SIG-M5 (cell line): ENCODE measurements at places on chromosomes 3 and 15.

GRCh38 chr3:29335943-29336342 is 55.1 kb downstream of the RBMS3 start:
- DNase-seq, result no peak

GRCh38 chr3:11508346-11509172 is 135.2 kb downstream of the VGLL4 start:
- no peak for DNase-seq

DNA sequence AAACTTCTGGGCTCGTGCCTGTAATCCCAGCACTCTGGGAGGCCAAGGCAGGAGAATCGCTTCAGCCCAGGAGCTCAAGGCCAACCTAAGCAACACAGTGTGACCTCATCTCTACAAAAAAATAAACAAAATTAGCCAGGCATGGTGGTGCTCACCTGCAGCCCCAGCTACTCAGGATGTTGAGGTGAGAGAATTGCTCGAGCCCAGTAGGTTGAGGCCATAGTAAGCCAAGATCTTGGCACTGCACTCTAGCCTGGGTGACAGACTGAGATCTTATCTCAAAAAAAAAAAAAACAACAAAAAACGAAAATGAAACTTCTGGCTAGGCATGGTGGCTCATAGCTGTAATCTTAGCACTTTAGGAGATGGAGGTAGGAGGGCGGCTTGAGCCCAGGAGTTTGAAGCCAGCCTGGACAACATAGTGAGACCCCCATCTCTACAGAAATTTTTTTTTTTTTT is 53.7 kb downstream of the PIK3CB start:
- no peak for DNase-seq

DNA sequence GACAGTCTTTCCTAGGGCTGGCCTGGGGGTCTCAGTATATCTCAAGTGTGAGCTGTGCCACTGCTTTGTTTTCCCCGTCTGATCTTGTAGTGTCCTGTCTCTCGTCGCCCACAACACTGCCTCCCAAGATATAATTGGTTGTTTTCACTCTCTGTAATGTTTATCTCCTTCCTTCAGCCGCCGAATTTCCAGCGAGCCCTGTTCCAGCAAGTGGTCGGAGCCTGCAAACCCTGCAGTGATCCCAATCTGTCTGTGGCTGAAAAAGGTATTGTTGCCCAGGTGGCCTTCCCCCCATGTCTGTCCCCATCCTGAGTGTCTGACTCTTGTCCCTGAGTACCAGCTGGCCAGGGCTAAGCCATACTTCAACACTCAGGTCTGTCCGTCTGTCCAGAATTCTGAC is 9.5 kb upstream of the MANF start:
- no peak for DNase-seq

DNA sequence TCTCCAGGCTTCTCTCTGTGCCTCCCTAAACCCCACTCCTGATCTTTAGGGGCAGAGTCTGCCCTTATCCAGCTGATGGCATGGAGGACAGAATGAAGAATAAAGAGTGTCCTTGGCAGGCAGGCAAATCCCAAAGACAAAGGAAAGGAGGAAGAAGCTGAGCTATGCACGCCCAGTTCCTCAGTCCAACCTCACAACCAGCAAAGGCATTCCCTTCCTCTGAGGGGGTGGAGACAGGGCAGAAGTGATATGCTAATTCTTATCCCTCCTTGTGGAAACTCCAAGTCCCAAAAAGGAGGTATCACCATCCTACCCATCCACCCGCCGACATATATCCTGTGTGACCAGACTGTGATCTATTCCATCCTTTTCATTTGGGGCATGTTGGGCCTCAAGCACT is 10.5 kb upstream of the CCDC54 start:
- DNase-seq, result no peak

GRCh38 chr3:100032243-100032642 is 82.1 kb downstream of the FILIP1L start:
- DNase-seq, result no peak

- DNase-seq, result no peak
These were observed 40.3 kb downstream of the RPL22L1 start for GRCh38 chr3:170829546-170830272.

- no peak for DNase-seq
These were observed 302.0 kb downstream of the DIPK2A start for GRCh38 chr3:144273601-144274000.

DNA sequence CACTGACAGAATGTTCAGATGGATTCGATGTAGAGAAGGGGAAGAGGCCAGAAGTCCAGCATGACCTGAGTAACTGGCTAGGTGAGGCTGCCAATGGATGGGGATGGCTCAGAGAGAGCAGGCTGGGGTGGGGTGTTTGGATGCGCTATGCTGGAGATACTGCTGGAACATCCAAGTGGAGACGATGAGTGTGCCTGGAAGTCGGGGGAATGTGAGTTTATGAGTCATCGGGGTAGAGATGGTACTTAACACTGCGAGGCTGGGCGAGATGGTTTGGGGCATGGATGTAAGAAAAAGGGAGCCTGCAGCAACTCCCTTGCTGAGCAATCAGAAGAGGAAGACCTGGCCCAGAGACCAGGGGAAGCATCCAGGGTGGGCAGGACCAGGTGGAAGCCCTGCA is 180.7 kb downstream of the SLCO3A1 start:
- no peak for DNase-seq

DNA sequence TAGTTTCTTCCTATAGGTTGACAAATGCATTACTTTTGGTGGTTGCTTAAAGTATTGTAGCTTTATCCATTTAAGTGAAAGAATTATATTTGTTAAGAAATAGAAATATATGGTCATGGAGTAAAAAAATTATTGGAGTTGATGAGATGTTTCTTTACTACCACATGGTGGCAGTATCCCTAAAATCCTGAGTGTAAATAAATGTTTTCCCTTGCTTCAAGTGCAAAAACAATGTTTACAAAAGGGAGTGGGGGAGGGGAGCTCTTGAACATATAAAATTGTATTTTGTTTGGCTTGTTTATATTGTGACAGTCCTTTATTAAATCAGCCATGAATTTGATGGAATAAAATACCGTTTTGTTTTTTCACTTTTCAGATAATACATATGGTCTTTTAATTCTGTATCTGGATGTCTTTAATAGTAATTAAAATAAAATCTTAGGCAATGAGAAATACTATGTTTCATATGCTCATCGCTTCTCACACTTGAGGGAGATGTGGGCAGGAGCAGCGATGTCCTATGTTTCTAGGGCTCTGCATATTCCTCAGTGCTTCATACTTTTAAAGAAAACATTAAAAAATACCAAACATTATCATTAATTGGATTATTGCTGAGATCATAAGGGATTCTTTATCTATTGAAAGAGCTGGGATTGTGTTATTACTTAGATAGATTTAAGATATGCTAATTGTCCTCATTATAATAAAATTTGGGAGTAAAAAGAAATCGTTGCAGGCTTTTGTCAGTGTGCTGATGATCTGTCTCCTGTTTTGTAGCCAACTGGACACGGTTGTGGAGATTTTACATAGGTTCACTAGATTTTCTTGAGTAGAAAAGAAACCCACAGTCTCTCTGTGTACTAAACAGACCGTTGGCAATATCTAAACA is 349.7 kb downstream of the TUSC7 start:
- DNase-seq, result no peak
